ENCODE measurements at places on chromosomes 4 and X. TPM values are rescaled to one million over a fixed set of nuclear protein-coding genes. Genes with fewer than 3 reads are reported as not detected.

- peaks cover 23% of the 10 kb centered on the region for H3K27me3 ChIP-seq
- peak; percentile 16 for DNase-seq
- peak overlapping the region; percentile 91 for H3K4me3 ChIP-seq
- H3K4me1 ChIP-seq = peaks cover 33% of the 10 kb centered on the region
- peak overlapping the region; percentile 86 for H3K27ac ChIP-seq
These were observed 669 bp downstream of the TMEM150C start for GRCh38 chr4:82560853-82561785.

- H3K4me3 ChIP-seq = no peak overlapping the region
- no peaks in the 10 kb centered on the region for H3K27me3 ChIP-seq
- peaks cover 22% of the 10 kb centered on the region for H3K36me3 ChIP-seq
- DNase-seq = no peak
- H3K27ac ChIP-seq = no peak overlapping the region
These were observed 23.9 kb downstream of the MOB1B start for GRCh38 chr4:70925899-70926635.

TCEAL5 gene
- not detected for total RNA-seq

- peaks cover 87% of the 10 kb centered on the region for H3K4me1 ChIP-seq
- peak; percentile 95 for DNase-seq
- H3K27me3 ChIP-seq = peaks cover 28% of the 10 kb centered on the region
- peak overlapping the region; percentile 98 for H3K27ac ChIP-seq
- peaks cover 8% of the 10 kb centered on the region for H3K36me3 ChIP-seq
- peak overlapping the region; percentile 97 for H3K4me3 ChIP-seq
These were observed 3.1 kb upstream of the SFRP2 start for GRCh38 chr4:153791746-153792617.

GRCh38 chr4:55018978-55019377, 106.4 kb downstream of the KDR start:
- no peak overlapping the region for H3K4me3 ChIP-seq
- H3K4me1 ChIP-seq = no peaks in the 10 kb centered on the region
- peaks cover 2% of the 10 kb centered on the region for H3K36me3 ChIP-seq

- no peak overlapping the region for H3K4me3 ChIP-seq
- H3K36me3 ChIP-seq = no peaks in the 10 kb centered on the region
- no peak for DNase-seq
- peaks cover 6% of the 10 kb centered on the region for H3K27me3 ChIP-seq
- no peak overlapping the region for H3K27ac ChIP-seq
- H3K4me1 ChIP-seq = peaks cover 17% of the 10 kb centered on the region
These were observed 351.7 kb upstream of the NOCT start for GRCh38 chr4:138663883-138664282.

DNA sequence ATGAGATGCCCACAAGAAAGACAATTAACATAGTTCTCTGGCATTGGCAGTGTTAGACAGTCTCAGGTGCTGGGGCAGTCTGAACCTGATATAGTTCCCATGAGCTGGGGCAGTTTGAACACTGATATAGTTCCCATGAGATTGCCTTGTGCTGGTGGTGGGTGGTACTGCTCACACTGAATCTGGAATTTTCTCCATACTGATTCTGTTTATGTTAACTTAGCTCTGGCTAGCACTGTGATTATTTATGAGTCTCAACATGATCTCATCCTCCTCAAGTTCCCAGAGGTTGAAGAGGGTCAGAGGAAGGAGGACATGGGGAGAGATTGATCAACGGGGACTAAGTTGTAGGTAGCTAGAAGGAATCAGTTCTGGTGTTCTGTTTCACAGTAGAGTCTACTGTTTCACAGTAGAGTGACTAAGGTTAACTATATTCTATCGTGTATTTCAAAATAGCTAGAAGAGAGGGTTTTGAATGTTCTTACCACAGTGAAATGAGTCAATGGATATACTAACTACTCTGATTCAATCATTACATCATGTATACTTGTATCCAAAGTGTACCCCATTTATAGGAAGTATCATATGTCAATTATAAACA, 379.9 kb downstream of the ADAM29 start:
- no peaks in the 10 kb centered on the region for H3K36me3 ChIP-seq
- no peaks in the 10 kb centered on the region for H3K27me3 ChIP-seq
- H3K4me3 ChIP-seq = no peak overlapping the region
- H3K4me1 ChIP-seq = no peaks in the 10 kb centered on the region

DNA sequence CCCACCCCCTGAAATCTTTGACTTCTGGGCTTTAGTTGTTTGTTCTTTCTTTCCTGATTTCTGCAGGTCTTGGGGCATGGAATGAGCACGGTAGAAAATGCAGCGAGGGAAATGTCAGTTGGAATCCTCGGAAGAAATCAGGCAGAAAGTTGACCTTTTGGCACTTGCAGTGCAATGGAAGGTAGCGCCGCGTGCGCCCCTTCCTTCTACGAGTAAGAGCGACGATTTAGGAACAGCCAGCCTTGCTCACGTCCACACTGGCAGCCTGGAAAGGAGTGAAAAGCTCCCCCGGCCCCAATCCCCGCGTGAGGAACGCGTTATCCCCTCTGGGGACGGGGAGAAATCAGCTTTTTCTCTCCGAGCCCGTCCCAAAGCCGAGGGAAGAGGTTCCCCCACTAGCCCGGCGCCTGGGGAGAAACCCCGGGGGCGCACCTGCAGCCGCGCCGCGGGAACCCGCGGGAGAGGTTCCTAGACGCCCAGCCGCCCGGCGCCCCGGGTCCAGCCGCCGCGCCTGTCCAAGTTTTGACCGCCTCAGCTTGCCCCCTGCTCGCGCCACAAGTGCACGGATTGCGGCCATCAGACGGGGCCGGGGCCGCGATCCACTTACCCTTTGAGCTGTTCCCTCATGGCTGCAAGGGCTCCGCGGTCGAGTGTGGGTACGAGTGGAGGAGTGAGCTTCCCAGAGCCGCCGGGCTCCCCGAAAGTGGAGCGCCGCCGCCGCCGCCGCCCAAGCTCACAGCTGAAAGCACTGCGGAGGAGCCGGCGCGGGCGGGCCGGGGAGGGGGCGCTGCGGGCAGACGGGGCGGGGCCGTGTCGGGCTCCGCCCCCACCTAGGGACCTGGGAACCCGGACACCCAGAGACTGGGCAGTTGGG, 194.6 kb upstream of the FTHL17 start:
- peaks cover 28% of the 10 kb centered on the region for H3K4me1 ChIP-seq
- no peak overlapping the region for H3K27ac ChIP-seq
- H3K27me3 ChIP-seq = peaks cover 3% of the 10 kb centered on the region
- DNase-seq = peak; percentile 18

DNA sequence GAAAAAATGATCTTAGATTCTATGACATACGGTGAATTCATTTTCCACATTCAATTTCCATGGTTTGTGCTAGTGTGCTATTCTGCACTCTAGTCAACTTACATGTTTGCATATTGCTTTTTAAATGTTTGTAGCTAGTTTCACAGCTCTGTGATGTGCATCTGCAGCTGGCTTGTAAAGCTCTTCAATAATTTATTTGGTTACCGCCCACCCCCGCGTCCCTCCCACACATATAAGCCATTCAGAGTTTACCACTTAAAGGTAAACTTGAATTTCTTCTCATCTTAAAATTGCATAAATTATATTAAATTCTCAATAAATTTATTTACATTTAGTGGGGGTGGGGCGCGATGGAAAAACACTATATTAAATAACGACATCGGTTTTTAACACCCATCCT, 291 bp upstream of the NBDY start:
- H3K4me3 ChIP-seq = peak overlapping the region; percentile 94
- H3K27me3 ChIP-seq = no peaks in the 10 kb centered on the region

DNA sequence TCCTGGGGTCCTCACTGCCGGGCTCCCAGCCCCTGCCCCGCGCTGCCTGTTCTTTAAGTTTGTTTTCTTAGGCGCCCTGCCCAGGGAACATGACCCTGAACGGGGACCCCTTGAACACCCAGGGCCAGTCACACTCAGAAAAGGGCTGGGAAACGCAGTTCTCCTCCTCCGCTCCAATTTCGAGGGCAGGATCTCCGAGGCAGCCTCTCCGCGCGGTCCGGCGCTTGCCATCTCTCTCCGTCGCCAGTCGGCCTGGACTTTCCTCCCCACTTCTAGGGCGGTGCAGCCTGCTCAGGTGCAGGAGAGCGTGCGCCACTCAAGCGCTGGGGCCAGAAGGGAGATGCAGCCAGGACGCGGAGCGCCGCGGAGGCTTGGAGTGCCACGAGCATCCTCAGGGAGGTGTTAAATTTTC, 9.9 kb downstream of the PRDM8 start:
- H3K4me1 ChIP-seq = peaks cover 16% of the 10 kb centered on the region
- H3K4me3 ChIP-seq = no peak overlapping the region
- no peak overlapping the region for H3K27ac ChIP-seq
- H3K27me3 ChIP-seq = peaks cover 91% of the 10 kb centered on the region

PCDH19 gene
- total RNA-seq = 33.3 TPM

TLR10 gene
- not detected for total RNA-seq

DNA sequence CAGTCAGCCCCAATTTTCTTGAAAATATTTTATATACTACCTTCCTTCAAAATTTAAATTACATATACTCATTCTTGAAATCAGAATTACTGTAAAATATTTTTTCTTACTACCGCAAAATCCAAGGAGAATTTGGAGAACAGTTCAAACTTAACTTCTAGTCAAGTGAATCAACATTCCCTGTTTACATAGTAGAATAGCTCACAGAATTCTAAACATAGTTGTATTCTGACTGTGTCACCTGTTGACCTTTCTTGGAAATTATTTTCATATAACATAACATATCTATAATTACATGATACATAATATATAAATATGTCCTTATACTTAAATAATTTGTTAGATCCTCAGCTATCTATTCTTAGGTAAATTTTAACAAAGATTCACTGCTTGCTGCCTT, 31.0 kb upstream of the FGF5 start:
- no peaks in the 10 kb centered on the region for H3K4me1 ChIP-seq
- H3K36me3 ChIP-seq = no peaks in the 10 kb centered on the region
- no peak overlapping the region for H3K4me3 ChIP-seq
- H3K27ac ChIP-seq = no peak overlapping the region
- no peak for DNase-seq

DNA sequence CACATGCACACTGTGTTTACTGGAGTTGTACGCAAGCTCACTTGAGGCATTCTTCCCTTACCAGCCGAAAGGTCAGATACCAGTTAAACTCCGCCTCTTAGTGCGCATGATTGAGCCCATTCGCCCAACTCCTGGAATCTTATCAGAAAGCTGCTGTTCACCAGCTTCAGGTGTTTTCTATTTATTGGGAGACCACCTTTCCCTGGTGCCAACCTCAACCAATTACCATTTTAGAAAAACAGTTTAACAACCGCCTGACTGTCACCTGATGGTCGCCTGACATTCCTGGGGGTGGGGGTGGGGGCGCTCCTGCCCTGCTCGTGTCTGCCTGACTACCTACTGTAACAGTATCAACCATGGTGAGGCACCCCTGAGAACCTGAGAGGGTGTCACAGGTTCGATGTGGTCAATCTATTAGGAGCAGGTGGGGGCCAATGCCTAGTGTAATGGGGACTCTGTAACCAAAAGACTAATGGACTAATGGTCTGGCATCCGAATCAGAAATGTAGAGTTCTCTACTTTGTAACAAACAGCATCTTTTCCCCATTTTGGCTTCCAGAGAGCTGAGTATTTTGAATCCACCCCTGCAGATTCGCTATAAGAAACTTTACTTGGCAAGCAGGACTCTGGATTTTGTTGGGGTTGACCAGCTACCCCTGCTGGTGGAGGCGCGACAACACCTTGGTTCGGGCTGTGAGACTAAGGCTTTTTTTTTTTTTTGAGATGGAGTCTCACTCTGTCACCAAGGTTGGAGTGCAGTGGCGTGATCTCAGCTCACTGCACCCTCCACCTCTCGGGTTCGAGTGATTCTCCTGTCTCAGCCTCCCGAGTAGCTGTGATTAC, 58.2 kb upstream of the ZNF157 start:
- H3K27me3 ChIP-seq = no peaks in the 10 kb centered on the region
- H3K4me3 ChIP-seq = peak overlapping the region; percentile 15
- H3K4me1 ChIP-seq = peaks cover 22% of the 10 kb centered on the region
- DNase-seq = peak; percentile 32

DNA sequence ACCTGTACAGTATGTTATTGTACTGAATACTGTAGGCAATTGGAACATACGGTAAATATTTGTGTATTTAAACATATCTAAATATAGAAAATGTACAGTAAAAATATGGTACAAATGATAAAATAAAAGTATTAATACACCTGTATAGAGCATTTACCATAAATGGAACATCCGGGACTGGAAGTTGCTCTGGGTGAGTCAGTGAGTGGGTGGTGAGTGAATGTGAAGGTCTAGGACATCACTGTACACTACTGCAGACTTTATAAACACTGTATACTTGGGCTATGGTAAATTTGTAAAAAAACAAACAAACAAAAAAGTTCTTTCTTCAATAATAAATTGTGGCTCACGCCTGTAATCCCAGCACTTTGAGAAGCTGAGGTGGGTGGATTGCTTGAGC, 52.4 kb upstream of the FHL1 start:
- no peak overlapping the region for H3K27ac ChIP-seq
- H3K36me3 ChIP-seq = no peaks in the 10 kb centered on the region
- DNase-seq = no peak
- H3K4me3 ChIP-seq = no peak overlapping the region
- no peaks in the 10 kb centered on the region for H3K27me3 ChIP-seq

DNA sequence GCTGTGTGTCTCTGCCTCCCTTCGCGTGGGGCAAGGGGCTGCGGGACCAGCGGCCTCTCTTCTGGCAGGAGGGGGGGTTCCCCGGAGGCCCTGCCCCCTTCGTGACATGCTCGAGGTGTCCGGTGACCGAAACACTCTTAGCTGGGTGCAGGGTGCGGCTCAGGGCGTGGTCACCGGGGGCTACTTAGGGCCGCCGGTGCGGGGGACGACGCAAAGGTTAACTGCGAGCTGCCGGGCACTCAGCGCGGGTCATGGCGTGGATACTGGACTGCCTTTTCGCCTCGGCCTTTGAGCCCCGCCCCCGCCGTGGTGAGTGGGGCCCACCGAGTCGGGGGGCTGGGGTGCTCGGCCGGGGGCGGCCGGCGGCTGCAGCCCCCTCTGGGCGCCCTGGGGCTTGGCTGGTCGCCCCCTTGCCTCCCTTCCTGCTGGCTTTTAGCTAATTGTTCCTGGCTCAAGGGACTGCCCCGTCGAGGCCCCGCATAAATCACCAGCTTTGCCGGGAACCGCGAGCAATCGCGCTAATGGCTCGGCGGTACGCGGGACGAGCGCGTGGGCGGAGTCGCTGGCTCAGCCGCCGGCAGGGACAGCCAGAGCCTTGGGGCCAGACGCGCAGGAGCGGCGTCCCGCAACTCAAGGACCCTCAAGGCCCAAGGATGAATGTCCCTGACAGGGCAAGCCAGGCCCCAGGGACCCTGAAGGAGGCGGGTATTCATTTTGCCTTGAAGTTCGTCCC, at the start of gene ARHGAP36:
Gene ARHGAP36 (plus strand): TSS at position 211 of the 733 bp plus-strand sequence. CDS start 23,320 bp downstream, outside the sequence.
- H3K27ac ChIP-seq = no peak within 1 kb of the TSS
- DNase-seq = peak; percentile 44
- peak within 1 kb of the TSS; percentile 82 for H3K4me3 ChIP-seq
- peaks cover 82% of the 10 kb centered on the region for H3K27me3 ChIP-seq
- H3K4me1 ChIP-seq = peaks cover 4% of the 10 kb centered on the region
- H3K36me3 ChIP-seq = no peaks in the 10 kb centered on the region

TMEM35A gene
- total RNA-seq = 9.1 TPM

WFS1 gene
- 25.1 TPM for total RNA-seq

- H3K27ac ChIP-seq = no peak overlapping the region
- H3K4me3 ChIP-seq = no peak overlapping the region
- no peak for DNase-seq
These were observed 573.7 kb downstream of the EPHA5 start for GRCh38 chr4:65096630-65097029.

GCNA gene
- total RNA-seq = 2.3 TPM

- DNase-seq = no peak
- H3K27me3 ChIP-seq = no peaks in the 10 kb centered on the region
- H3K27ac ChIP-seq = no peak overlapping the region
- H3K36me3 ChIP-seq = peaks cover 10% of the 10 kb centered on the region
These were observed 67.0 kb downstream of the HPF1 start for GRCh38 chr4:169690787-169691186.
